ENCODE measurements at places on chromosomes 5 and 9.

DNA sequence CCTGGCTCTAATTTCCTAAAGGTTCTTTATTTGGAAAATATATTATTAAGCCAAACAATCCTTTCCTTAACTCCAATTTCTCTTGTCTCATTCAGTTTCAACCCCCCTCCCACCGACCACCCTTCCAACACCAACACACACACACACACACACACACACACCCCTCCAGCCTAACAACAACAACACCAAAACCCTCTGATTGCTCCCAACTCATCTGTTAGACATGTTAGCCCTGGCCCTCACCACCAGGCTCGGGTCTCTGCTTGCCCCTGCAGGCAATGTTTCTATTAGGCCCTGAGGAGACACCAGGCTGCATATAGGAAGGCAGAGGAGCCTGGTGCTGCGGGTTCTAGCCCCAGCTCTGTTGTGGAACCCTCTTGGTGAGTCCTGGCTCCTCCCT lies 18.4 kb upstream of the TRAF1 start:
- DNase-seq, result no peak

- DNase-seq, result no peak
Measured at GRCh38 chr9:6944093-6944551, 186.3 kb downstream of the KDM4C start.

GRCh38 chr5:148995791-148996190 lies 67.1 kb downstream of the SH3TC2 start:
- DNase-seq, result no peak

DNA sequence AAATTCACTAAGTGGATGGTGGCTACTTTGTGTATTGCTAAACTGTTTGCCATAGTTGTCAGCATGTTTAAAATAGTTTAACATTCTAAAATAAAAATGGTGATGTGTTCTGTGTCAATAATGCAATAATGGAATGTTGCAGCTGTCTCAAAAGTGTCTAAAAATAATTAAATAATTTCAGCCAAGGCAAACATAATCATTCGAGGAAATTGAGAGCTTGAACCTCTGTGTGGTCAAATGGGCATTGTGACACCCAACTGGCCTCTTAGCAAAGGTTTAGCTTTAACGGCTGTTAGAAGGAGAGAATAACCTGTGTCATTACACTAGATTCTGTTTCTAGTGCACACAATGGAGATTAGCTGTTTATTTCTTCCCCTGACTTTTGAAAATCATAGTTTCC lies 278.5 kb downstream of the TMEM167A start:
- DNase-seq, result no peak

DNA sequence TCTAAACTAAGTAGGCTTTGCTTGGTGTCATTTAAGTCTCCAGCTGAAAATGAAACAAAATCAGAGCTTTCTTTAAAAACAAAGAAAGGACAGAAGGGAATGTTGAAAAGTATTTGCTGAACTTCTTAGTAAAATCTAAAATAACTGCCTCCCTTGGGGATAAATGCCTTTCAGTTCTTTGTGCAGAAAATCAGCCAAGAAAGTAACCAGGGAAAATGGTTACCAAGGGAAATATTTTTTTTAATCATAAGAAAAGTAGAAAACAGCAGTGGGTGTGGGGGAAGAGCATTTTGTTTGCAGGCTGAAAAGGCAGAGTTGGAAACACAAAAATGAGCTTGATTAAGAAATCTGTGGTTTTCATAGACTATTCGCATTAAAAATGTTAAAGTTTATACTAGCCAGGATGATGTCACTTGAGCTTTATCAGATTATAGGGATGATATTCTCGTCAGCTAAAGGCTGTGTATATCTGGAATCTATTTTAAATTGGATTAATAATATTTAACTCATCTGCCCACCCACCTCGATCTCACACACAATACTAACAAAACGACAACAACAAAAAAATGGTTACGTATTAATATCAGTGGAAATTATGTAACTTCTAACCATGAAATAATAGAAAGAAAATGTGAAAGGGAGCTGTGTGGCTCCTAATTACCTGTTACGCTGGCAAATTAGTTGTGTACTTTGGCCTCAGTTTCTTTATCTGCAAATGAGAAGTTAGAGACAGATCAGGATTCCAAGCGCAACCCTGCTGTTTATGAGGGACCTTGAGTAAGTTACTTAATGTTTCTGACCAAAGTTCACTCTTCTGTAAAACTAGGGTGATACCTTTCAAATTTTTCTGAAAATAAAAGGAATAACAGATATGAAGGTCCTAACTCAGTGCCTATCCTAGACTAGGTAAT lies at the start of gene ECM2:
ECM2 (minus strand) TSS at position 51 of the 911 bp plus-strand sequence. CDS start 13,124 bp downstream, outside the sequence.
- DNase-seq, result no peak

GRCh38 chr5:134051305-134051704 lies 46.5 kb upstream of the VDAC1 start:
- DNase-seq, result no peak

GRCh38 chr5:57414857-57415256 lies 67.8 kb downstream of the ACTBL2 start:
- no peak for DNase-seq

GRCh38 chr9:18911714-18912342 lies 121.2 kb downstream of the SAXO1 start:
- DNase-seq, result no peak

- DNase-seq, result no peak
Measured at GRCh38 chr9:35225677-35226076, 63.9 kb downstream of the UNC13B start.

DNA sequence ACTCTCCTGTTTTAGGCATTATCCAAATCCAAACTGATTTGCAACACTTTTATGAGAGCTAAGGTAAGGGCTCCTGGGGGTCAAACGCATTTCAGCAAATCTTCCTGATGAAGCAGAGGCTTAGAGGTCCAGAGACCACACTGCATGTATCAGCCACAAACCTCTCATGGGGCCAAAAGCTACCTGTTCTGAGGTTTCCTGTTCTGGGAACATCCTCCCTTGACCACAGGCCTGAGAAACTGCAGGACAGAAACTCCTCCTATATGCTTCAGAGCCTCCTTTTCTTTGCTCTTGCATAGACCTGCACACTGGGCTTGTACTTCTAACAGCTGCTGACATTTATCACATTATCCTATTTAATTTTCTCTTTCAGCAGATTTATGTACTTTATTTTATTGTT lies 92.6 kb downstream of the OR2K2 start:
- peak; percentile 15 for DNase-seq

- no peak for DNase-seq
Measured at GRCh38 chr9:2691626-2692025, 25.7 kb upstream of the KCNV2 start.

- DNase-seq, result no peak
Measured at GRCh38 chr5:98827588-98828284, 54.3 kb downstream of the RGMB start.

GRCh38 chr9:90098408-90098807 lies 493.6 kb downstream of the GADD45G start:
- no peak for DNase-seq

DNA sequence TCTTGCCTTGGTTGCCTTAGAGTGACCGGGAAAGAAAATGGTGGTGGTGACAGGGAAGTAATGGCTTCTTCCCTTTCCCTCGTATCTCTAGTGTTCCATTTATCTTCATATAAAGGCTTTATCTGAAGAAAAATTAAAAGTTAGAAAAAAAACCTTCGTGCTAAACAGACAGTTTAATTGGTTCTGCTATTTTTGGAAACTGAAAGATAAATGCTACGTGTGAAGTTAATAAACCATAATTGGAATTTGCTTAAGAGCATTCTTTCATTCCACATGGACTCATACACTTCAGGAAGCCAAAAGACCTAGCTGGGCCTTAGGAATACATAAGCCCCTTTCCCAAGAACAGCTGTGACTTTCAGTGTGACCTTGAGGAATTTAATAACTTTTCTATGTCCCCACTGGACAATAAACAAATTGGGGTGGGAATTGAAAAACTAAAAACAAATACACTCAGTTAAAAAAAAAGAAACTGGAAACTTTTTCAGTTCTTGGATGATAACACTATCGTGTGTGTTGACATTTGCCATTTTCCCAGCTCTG lies 818.8 kb upstream of the WWC1 start:
- DNase-seq, result no peak

DNA sequence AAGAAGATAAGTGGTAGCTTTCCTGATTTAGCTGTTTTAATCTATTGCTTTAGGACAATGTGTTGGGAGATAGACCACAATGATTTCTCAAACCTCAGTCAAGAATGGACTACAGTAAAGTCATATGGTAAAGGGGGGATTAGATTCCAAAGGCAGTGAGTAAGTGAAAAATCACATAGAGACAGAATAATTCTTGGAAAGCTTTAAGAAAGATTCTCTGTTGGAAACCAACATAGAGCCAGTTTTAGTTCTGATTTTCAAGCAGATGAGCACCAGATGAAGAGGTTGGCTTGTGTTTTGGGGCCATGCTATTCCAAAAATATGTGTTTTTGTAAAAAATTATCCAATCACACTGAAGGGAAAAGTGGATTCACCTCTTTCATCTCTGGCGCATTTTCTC lies 256.8 kb upstream of the RPS23 start:
- no peak for DNase-seq

DNA sequence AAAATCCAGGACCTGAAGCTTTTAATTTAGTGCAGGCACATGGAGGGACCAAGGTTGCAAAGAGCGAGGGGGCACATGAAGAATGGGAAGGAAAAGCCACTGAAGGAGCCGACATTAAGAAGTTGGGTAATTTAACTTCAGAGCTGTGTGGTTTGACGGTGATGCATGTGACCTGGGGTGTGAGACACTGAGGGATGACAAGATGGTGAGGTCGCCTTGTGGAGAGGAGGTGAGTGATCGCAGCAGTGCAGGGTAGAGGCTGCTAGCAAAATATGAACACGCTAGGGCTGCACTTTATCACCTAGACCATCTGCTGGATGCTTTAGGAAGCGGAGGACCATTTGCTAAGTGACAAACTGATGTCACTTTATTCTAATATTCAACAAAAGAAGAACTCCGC lies 339.0 kb upstream of the KIF2A start:
- DNase-seq, result no peak

- no peak for DNase-seq
Measured at GRCh38 chr5:76664079-76664478, 40.9 kb upstream of the F2RL2 start.

DNA sequence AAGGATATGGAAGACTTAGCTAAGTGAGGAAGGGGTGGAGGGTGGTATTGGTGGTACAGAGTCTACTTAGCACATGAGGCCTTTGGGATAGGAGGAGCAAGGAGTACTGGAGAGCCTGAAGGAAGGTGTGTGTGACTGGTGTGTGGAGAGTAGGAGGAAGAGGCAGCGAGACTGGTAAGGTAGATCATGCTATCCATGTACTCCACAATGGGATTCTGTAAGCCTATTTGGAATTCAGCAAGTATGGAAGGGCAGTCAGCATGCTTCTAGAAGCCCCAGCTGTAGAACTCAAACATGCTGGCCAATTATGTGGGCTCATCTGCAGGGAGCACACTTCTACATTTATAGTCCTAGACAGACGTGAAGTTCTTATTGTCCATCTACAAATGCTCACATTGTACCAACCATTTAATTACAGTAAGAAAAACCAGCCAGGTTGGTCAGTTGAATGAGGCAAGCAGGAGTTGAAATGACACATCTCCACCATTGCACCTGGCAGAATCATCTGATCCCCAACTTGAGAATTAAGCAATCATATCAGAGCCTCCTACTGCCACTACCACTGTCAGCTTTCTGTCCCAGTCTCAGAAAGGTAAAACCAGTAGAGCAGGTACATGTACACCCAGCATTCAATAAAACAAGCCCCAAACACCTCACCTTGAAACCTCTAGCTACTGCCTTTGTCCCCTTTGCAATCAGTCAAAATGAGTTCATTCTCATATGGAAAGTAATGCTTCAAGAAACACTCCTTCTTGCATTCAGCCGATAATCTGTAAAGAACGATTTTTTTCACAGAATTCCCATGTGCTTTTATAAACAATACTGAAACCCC lies 60.9 kb upstream of the GLRX start:
- no peak for DNase-seq

DNA sequence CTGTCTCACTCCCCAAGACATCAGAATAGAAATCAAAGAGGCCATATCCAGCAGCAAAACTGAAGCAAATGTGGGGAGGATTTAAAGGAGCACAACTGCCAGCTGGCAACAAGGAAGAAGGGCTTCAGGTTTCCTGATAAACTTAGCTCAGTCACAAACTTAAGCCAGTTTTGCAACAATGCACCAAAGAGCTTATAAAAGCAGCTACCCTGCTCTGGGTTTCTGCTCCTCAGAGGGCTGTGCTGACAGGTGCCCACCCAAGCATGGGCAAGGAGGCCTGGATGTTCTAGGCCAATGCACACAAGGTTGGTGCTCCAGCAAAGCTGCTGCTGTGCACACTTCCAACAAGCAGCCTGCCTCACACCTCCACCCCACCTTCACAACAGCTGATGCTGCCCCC lies 132.9 kb downstream of the SIL1 start:
- no peak for DNase-seq

- no peak for DNase-seq
Measured at GRCh38 chr5:82549263-82549662, 271.1 kb upstream of the RPS23 start.

DNA sequence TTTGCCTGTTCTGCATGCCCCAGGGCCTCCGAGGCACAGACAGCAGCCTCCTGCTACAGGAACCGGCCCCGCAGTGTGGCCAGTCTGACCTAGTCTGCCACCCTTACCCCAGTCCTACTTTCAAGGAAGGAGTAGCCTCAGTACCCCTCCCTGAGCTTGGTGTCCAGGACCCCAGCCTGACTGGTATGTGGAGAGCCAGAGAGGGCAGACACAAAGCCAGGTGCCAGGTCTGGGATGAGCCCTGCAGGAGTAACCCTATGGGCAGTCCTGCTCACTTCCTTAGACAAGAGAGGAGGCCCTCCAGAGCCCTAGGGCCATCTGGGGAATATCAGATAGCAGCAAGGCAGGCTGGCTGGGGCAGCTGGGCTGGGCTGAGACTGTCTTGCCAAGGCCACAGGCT lies 67.8 kb downstream of the NRG2 start:
- DNase-seq, result no peak

GRCh38 chr5:147321569-147321968 lies 86.7 kb downstream of the STK32A start:
- DNase-seq, result no peak

DNA sequence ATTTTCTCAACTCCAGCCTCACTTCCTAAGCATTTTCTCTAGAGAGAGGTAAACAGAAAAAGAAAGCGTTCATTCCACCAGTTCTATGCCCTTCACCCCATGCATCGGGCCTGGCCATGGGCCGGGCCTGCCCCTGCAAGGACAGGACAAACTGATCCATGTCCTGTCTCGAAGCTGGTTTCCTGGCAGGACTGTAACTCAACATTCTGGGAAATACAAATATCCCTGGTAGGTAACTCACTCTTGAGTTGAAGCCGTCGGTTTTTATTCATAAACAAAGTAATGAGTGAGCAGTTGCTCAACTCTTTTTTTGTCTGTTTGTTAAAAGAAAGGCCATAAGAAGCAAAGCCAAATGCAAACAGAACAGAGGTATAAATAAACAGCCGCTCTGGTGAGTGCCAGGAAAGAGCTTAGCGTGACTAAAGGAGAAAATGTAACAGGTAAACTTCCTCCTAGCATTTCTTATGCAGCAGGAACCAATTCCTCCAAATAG lies 64.4 kb upstream of the DNAH5 start:
- no peak for DNase-seq

DNA sequence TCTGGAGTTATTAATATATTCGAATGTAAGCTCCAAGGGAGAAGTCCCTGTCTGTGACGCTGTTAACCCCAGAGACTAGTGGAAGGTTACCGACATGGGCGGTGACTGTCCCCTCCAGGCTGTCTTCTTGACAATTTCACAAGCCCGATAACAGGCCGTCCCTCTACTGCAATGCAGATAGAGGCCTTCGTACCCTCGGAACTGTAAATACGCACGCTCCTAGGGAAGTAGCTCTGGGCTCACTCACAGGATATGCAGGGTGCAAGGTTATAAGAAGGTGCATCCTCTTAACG lies 680 bp upstream of the RFK start:
- DNase-seq, result no peak
